ENCODE measurements at places on chromosomes 12 and 14.

- no peak for DNase-seq
These were observed 399.0 kb downstream of the NAV3 start for GRCh38 chr12:78229591-78230101.

DNA sequence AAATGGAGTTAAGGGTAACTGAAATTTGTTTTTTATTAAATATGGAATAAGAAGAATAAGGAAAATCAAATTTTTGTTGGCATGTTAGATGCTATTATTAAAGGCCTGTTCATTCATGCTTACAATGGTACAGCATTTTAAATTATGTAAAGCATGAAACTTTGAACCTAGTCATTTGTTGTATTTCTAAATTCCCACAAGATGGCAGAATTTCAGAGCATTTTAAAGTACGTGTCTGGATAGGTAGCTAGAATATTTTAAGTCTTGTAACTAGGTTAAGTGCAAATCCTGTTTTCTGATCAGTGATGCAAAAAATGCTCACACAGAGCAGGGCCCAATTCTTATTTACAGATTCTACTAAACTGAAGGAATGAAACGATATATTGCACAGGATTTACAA lies 585.6 kb upstream of the MIS18BP1 start:
- no peak for DNase-seq

- DNase-seq: peak; percentile 61
These were observed 35.7 kb downstream of the MRPL42 start for GRCh38 chr12:93502802-93503623.

- no peak for DNase-seq
These were observed 315.5 kb downstream of the RMST start for GRCh38 chr12:97778111-97778510.

All from activated gamma-delta T cell treated with Interleukin-2 at 50 U/mL for 16 hours (primary cell).